ENCODE measurements at places on chromosomes 6 and 20.

GRCh38 chr6:85792254-85792653 lies 149.6 kb upstream of the SYNCRIP start:
- DNase-seq, result no peak

GRCh38 chr6:165191461-165191860 lies 117.9 kb downstream of the C6orf118 start:
- DNase-seq, result no peak

DNA sequence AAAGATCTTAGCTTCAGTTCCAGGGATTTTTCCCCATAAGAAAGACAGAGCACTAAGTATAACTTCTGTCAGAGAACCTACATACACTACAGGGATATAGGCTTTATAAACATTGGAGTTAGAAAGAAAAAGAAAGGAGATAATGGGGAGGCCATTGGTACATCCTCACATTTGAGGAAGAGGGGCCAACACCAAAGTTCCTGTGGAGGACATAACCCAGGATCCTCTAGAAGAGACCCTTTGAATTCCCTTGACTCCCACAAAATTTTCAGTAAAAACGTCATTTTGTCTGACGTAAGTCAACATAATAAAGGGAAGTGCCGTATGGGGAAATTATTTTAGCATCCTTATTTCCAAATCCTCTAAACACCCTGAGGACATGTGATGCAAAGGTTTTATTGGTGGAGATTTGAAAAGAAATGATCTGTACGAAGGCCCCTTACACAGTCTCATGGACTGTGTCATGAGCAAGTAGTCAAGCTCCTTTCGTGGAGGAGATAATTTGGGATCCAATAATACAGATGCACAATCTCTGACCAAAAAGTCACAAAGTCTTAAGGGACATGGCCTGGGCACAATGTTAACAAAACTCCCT lies 33.2 kb downstream of the HLA-DRA start:
- no peak for DNase-seq

GRCh38 chr20:55977690-55978459 lies 27.4 kb downstream of the CBLN4 start:
- no peak for DNase-seq

GRCh38 chr6:70894001-70894400 lies 62.9 kb downstream of the B3GAT2 start:
- no peak for DNase-seq

- no peak for DNase-seq
These were observed 837.3 kb downstream of the DHX35 start for GRCh38 chr20:39799366-39799965.

DNA sequence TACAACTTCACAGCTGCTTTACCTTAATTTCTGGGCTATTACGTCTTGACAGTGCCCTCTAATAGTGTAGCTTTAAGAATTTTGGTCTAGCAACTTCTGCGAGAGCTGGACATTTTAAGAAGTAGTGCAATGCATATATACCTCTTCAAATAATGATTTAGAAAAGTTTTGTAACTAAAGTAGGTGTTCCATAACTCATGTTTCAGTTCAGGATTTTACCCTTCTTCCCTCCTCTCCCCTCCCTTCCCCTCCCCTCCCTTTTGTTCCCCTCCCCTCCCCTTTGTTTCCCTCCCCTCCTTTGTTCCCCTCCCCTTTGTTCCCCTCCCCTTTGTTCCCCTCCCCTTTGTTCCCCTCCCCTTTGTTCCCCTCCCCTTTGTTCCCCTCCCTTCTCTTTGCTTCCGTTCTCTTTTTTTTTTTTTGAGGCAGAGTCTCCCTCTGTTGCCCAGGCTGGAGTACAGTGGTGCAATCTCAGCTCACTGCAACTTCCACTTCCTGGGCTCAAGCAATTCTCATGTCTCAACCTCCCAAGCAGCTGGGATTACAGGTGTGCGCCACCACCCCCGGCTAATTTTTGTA lies 28.8 kb upstream of the TRAM2 start:
- DNase-seq, result no peak

GRCh38 chr20:50855498-50856474 lies 60.9 kb downstream of the BCAS4 start:
- DNase-seq, result no peak

DNA sequence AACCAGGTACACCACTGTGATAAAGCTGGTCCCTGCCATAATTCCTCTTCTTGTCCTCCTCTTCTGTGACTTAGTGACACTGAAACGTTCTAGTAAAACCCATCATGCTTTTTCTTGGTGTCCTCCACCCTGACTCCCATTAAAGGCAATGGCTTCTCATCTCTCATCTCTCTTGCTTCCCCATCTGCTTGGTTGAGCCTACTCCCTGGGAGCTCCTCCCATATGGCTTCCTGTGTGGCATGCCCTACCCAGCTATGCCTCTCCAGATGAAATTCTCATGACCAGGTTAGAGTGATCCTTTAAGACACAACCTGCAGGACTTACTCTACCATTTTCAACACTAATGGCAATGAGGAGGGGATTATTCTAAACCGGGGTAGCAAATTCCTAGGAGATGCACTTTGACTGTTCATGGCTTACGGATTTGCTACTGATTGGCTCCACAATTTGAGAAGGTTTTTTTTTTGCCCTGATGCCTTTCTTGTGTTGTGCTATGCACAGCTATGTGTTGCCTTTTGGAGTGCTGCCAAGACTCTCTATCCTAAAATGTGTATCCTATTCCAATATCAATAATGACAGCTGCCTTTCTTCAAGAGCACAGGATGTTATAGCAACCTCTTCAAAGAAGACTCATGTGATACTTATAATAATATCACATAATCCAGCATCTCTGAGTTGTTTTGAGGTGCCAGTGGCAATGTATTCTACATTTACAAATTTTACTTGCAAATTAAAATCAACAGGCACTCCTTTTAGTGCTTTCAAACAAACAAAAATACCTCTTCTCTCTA lies 6.1 kb downstream of the SIRPG start:
- no peak for DNase-seq

DNA sequence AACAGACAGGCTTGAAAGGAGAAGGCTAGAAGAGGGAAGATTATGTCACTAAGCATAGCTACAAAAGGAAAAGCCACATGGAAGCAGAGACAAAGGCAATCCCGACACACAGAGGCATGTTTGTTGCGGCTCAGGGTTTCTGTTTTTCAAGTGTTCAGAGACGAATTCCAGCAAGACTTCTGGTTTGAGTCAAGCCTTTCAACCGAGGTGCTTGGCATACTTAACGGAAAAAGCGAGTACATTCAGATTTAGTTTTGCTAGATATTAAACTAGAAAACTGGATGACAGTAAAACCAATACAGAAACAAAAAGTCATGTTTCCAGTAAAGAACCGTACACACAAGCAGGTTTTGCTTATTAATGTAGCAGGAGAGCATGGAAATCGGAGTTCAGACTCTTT lies 27.2 kb downstream of the MCUR1 start:
- DNase-seq, result no peak

DNA sequence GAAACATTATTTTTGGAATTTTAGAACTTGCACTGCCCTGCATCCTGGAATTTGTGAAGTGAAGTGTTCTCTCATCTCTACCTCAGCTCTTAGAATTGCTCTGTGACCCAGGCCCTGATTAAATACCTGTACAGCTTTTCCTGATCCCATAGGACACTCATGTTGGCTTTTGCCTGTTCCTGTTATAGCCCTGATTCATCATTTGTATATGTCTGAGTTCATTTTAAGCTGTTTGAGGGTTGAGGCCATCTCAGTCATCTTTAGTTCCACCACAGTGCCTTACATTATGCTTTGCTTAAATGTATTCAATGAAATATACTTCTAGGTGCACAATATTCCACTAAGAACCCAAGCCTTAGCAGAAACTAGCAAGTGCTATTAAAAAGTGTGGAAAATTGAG lies 26.4 kb downstream of the ZFAND3 start:
- no peak for DNase-seq

DNA sequence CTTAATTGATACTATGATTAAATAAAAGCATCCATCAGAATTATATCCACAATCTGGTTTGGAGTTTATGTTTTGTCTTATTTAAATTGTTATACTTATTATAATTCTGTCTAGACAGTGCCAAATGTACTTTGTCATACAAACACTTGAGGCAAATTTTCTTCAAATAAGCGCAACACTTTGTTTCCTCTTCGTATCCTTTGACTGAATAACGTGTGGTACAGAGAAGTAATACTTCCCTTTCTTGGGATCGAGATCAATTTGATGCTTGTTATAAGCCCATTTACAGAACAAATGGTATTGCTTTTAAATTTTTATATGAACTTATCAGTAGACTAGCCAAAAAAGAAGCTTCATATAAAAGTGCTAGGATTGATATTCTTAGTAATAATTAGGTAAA lies 111.0 kb downstream of the ATG5 start:
- no peak for DNase-seq

DNA sequence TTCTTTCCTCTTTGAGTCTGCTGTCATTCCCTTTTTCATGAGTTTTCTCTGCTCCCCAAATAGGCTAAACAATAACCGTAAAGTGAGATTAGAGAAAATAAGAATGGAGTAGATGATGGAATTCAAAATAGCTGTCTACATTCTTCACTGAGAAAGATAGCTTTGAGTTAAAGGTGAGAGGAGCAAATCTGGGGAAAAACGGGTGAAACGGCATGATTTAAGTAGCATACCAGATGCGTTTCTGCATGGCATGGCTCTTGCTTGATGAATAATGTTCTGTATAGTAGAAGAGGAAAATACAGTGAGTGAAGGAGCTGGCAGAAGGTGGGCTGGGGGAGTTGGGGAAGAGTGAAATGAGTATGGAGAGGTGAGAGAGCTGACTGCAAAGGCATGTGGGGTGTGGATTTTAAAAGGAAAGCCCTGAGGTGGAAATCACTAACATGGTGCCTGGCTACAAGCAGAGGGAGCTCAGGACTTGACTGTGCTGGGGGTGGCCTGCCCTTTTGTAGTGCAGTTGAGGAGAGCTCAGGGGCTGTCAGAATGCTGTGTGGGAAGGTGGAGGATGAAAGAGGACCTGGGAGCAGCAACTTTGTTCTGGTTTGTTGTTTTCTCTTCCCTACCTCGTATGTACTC lies 8.8 kb downstream of the BICRAL start:
- no peak for DNase-seq

Measured in T-helper 17 cell (primary cell).